ENCODE measurements at places on chromosomes 1 and 21.
A peak's percentile ranks its signal among the peaks of the same experiment; 100 is the strongest.

DNA sequence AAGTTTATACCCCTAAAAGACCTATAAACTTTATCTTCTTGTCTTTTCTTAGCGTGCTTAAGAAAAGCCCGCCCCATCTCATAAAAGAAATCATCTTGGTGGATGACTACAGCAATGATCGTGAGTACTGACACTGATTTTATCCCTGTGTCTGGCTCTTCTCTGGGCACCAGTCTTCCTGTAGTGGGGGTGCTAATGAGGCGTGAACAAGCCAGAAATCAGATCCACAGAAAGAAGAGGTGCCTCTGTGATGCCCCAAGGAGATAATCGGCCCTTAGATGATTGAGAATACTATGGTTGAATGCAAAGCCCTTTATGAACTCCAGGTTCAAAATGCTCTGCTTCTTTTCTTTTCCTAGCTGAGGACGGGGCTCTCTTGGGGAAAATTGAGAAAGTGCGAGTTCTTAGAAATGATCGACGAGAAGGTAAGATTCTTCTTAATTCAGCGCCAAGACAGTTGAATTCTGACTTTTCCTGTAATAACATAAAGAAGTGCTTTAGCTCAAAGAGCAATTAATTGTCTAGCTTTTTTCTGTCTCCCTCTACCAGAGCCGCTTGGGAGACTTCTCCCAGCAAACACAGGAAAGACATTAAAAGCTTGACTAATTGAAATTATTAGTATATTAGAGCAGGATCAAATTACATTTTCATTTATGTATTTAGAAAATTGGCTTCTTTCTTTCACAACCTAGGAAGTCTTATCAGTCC, 169.4 kb downstream of the GALNT2 start:
- DNase-seq, result no peak

DNA sequence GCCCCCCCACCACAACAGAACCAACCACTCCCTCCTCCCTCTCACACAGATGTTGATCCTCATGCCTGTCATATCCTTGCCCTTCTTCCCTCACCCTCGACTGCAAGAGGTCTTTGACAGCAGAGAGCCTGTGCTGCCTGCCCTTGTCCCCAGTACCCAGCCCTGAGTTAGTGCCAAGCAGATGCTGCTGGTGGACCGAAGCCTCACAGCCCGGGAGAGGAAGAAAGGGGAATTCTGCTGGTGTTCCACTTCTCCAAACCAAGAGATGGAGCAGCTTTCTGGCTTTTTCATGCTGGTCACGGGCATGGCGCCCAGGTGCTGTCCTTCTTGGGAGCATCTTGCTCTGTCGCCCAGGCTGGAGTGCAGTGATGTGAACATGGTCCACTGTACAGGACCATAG, 69.1 kb downstream of the SLC66A1 start:
- no peak for DNase-seq

DNA sequence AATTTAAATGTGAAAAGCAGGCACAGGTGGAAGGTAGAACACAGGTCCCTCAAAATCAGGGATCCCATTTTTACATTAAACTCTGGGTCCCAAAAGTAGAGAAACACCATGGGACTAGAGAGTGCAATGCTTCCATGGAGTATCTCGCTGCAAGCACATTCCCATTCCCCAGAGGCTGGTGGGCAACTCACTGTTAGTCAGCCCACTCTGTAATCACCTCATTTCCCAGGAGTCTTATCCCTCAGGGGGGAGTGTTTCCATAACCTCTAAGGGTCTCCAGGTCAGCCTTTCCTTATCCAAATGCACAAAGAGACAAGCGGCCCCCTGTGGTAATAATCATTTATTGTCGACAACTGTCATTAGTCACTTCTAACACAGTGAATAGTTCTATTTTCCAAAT, 490.1 kb upstream of the LRRC7 start:
- DNase-seq, result no peak

- DNase-seq, result no peak
Observed at GRCh38 chr1:180238675-180239074, 8.6 kb downstream of the LHX4 start.

GRCh38 chr1:112817555-112818373, 102.6 kb upstream of the PPM1J start:
- no peak for DNase-seq

- DNase-seq, result no peak
Observed at GRCh38 chr1:212825798-212826452, 21.5 kb downstream of the SPATA45 start.

DNA sequence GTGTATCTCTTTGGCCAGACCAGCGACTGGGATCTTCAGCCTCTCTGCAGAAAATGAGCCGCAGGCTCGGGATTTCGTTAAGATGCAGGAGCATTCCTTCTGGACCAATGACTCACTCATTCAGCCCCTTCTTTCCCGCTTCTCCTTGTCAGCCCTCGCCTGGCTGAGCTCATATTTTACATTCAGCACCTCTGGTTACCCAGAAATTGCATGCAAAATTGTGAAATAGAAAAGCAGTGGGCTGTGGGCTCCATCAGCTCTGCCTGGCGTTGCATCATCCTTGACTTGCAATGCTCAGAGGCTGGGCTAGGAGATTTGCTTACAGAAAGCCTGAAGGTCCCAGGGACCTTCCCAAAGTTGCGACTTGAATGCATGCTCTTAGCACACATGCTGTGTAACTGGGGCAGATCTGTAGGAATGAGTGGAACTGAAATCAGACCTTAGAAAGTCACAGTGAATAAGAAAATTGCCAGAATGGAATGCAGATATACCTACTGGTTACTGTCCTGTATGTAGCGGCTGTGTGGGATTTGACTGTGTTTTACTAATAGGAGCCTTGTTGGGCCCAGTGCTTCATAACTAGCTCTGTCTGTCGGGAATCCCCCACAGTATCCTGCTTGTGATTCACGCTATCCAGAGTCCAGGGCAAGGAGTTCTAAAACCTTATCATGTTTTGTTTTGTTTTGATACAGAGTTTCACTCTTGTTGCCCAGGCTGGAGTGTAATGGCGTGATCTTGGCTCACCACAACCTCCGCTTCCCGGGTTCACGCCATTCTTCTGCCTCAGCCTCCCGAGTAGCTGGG, 444.8 kb downstream of the KIF26B start:
- peak; percentile 99 for DNase-seq

GRCh38 chr1:159746666-159747065, 32.3 kb upstream of the CRP start:
- DNase-seq, result peak; percentile 30

DNA sequence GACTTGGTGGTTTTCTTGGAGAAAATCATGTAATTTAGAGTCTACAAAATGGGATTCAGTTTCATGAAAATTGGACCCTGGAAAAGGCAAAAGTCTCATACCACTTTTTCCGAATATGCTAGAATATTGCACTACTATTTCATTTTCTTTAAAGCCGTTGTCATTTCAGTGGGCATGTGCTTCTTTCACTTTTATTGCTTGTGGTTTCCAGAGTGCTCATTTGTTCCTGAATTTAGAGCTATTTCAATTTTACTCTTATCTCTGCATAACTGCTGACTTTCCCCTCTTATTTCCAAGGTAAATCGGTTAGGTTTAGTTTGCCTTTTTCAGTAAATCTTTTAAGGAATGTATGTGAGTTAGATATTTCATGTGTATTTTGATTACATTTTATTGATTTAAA, 11.6 kb downstream of the HHAT start:
- DNase-seq, result no peak

- DNase-seq, result no peak
Observed at GRCh38 chr1:67138813-67139499, 4.2 kb upstream of the C1orf141 start.

- DNase-seq, result no peak
Observed at GRCh38 chr1:110288111-110288510, 51.1 kb upstream of the RBM15 start.

DNA sequence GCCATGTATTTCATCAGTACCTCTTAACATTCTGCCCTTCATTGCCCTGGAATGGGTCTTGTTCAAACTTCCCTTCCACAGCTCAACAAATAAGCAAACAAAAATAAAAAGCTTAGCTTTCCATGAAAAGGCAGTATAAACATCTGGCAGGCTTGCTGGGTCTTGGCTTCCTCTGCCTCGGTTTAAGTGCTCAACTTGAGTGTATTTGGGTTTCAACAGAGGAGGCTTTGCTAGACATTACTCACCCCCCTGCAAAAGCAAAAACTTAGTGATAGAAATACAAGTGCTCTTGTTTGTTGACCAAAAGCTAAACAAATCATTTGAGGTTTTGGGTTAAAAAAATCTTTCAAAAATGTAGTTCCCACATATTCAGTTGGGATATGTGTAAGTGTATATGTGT, 518.5 kb downstream of the PLPP3 start:
- DNase-seq, result peak; percentile 68

DNA sequence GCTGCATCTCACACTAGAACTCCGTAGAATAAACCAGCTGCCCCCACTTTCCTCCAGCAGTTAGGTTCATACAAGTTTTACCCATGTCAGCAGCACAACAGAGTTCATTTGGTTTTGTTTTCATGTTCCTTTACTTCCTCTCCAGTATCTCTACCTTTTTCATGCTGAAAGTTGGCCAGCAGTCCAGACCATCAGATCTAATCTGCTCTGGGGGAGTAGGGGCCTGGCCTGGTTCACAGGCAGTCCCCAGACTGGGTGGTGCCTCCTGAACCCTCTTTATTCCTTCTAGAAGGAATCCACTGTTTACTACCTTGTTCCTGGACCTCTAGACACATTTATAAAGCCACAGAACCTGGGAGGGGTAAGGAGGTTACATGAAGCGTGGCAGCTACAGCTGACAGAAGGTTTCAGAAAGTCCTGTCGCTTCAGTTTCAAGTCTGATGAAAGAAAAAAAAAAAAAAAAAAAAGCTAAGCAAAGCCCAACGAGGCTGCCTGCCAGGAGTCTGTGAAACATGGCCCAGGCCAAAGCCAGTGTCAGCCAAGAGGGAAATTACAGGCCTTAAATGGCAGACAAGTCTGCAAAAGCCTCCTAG, 184.6 kb upstream of the JUN start:
- peak; percentile 79 for DNase-seq

GRCh38 chr1:199204231-199204630, 565.4 kb downstream of the PTPRC start:
- no peak for DNase-seq

DNA sequence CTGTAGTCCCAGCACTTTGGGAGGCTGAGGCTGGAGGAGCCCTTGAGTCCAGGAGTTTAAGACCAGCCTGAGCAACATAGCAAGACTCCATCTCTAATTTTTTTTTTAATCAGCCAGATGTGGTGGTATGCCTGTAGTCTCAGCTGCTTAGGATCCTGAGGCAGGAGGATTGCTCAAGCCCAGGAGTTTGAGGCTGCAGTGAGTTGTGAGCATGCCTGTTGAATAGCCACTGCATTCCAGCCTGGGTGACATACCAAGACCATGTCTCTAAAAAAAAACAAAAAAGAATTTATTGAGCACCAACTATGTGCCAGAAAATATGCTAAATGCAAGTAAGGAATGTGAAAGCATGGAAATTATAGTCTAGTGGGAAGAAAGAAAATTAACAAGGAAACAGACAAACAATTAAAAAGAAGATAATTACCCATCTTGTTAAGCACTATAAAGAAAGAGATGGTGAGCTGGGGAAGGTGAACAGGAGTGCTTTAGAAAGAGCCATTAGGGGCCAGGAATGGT, 104.0 kb upstream of the ZNF678 start:
- DNase-seq, result peak; percentile 34

DNA sequence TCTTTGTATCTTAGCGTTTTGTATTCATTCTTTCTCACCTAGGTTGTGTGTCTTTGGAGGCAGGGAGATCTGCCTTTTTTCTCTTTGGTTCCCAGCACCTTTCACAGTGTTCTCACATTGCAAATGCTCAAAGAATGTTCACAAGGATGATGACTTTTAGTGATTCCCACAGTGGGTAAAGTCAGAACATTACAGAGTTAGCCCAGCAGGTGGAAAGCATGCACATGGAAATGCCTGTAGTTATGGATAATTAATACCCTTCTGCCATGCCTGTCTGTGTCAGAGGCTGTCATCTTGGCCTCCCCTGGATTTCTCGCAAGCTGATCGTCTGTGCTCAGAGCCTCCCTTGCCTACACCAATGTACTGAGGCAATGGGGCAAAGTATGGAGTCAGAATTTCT, 458.9 kb downstream of the LMO4 start:
- DNase-seq, result no peak

DNA sequence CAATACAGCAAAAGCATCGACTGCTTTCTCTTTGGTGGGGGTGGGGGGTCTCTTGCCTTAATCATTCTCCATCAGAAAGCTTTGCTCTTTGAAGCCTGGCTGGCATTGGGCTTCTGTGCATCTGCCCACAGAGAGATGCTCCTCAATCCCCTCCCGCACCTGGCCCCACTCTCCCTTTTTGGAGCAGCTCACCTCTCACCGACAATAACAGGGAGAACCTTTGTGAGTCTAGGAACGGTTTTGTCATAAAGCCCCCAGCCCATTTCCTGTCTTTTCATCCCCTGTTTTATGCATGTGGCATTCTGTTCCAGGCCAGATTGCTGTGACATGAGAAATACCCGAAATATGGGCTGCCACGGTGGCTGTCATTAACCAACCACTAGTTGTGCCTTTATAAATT, 469.0 kb upstream of the VAMP3 start:
- DNase-seq, result no peak

GRCh38 chr1:247295746-247296145, 35.9 kb downstream of the ZNF496 start:
- DNase-seq, result no peak

- peak; percentile 63 for DNase-seq
Observed at GRCh38 chr1:103496014-103496635, 29.4 kb upstream of the RNPC3 start.

GRCh38 chr1:150268340-150268704, 494 bp downstream of the APH1A start:
- DNase-seq, result peak; percentile 58

DNA sequence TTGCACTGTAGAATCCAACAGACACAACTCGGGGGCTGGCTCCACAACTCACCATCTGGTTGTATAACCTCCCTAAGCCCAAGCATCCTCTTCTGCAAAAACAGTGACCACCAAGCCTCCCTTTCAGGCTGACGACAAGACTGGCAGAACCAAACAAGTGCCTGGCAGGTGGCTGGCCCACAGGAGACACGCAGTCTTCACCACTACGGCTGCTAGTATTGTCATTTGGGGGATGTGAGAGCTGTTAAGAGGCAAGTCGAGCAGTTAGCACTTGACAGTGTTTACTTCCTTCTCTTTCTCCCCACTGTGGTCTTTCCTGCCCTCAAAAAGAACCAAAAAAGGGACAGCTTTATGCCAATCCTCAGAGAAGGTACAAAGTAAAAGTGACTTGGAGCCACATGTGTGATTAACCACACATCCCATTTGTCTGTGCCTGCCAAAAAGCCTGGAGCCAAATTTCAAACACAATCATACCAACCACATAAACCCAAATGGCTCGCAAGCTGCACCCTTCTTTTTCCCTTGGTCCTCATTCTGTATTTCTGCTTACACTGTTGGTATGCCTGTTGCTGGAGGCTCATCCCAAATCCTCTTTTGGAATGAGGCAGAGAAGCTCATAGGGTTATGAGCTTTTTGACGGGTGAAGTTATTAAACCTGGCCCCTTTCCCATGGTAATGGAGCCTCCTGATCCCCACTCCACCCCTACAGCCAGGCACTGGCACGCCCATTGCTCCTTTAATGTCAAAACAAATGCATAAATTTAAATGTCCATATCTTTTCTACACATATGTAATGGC, 94.1 kb downstream of the TGFBR3 start:
- DNase-seq, result no peak

- DNase-seq, result peak; percentile 41
Observed at GRCh38 chr1:51170342-51170741, 65.7 kb upstream of the RNF11 start.

GRCh38 chr21:24716281-24716918, 890.9 kb downstream of the MRPL39 start:
- DNase-seq, result no peak
